ENCODE measurements at places on chromosomes 13 and 19.

DNA sequence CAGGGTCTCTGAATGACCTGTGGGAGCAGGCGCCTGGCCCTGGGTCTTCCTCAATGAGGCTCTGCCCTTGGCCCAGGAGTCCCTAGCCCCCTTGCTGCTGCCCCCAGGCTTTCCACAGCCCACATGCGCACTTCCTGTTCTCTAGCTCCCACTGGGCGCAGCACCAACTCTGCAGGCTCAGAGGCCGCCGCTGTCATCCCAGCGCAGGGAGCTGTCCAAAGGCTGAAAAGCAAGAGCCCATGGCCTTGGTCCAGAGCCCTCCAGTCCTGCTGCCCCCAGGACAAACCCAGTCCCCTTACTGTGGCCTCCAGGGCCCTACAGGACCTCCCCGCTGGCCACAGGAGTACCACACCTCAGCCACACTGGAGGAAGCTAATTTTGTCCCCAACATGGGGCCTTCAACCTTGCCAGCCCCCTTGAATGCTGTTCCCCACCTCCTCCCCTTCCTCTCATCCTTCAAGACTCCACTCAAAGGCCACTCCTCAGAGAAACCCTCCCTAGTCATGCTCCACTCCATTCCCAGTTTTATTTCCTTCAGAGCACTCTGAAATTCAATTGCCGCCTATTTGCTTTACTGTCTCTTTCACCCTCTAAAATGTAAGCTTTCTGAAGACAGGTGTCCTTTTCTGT, 8.0 kb upstream of the POU2F2 start:
- peak; percentile 83 for DNase-seq

DNA sequence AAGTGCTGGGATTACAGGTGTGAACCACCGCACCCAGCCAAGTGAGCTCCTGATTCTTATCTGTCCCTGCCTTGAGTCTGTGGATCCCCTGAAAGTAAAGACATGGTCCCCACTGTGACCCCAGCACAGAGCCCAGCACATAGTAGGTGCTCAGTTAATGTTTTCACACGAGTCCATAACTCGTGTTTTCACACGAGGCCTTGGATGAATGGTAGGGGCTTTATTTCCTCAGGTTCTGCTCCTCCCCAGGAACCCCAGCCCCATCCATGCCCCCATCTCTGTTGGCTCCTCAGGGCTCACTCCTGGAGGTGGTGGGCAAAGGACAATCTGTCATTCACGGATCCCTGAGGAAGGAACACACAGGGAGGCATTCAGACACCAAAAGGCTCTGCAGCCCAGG, 23.6 kb upstream of the PDE4C start:
- DNase-seq, result no peak

GRCh38 chr19:1936916-1937610, 3.9 kb upstream of the CSNK1G2 start:
- no peak for DNase-seq

- no peak for DNase-seq
Measured at GRCh38 chr13:23995283-23996073, 98.2 kb upstream of the C1QTNF9B start.
